ENCODE measurements at places on chromosomes 11 and 22.
A peak's percentile ranks its signal among the peaks of the same experiment; 100 is the strongest.

- DNase-seq: no peak
Measured at GRCh38 chr11:77866336-77866735, 45.4 kb downstream of the AAMDC start.

DNA sequence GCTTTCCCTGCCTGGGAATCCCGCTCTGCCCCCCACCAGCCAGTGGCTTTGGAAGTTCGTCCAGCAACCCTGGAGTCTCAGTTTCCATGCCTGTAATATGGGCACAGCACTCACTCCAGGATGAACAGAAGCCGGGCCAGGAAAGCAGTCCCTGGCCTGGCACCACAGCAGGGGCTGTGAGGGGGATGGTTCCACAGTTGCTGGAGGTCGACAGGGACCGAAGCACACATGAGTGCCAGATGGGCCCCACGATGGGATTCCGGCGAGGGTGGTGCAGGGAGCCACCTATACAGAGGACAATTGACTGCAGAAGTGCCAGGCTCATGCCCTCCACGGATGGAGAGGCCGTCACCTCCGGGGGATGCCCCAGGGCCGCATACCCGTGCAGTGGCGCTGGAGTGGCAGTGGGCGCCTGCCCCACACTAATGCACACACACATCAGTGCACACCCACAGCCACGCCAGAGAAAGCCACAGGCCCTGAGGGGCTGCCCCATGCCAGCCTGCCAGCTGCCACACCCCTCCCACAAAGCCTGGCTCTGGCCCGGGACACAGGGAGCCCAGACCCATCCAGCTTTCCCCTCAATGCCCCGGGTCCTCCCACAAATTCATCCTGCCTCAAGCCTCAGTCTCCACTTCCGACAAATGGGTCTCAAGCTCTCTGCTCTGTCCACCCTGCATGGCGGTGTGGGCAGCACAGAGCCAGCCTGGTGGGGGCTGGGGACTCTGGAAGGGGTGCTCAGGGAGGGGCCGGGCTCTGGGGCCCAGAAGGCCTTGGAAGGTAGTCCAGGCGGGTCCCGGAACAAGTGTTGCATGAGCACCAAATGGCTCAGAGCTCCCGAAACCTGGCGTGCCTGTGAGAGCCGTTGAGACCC is 9.7 kb downstream of the ASCL2 start:
- DNase-seq: no peak

DNA sequence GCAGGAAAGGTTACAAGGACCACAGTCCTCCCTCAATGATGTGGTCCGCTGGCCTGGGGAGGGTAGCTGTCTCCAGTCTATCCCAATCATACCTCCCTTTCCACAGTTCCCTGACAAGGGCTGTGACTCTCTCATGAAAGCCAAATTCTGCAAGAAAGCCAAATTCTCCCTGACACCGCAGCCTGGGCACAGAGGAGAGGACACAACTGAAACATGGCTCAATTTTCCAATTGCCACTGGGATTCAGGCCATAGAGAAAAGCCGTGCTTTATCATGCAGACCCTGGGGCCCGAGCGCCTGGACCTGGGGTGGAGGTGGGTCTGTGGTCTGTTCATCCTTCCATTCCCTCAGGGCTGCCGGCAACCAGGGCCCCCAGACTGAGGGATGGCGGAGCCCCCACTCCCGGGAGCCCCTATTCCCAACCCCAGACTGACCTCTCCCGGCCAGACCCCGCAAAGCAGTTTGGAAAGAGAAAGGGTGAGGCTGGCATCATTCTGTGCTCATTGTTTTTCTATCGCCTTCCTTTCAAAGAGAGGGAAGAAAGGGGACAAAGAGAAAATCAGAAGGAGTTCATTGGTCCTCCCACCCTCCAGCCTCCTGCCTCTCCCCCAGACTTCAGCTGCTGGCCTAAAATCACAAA is 239.5 kb downstream of the BUD13 start:
- DNase-seq: no peak

DNA sequence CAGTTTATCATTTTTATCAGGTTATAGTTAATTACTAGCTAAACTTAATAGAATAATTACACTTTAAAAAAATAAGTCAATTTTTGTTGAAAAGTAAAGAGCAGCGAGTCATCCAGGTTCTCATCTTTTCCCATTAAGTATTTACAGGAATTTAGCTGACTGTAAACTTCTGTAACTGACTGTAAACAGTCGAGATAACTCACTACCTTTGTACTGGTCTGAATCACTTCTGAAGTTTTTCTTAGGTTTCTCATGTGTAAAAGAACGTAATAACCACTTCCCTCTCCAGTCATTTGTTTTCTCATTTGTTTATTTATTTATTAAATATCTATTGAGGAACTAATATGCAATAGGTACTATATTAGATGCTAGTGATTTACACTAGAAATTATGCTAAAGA is 270.8 kb downstream of the DYNC2H1 start:
- no peak for DNase-seq

DNA sequence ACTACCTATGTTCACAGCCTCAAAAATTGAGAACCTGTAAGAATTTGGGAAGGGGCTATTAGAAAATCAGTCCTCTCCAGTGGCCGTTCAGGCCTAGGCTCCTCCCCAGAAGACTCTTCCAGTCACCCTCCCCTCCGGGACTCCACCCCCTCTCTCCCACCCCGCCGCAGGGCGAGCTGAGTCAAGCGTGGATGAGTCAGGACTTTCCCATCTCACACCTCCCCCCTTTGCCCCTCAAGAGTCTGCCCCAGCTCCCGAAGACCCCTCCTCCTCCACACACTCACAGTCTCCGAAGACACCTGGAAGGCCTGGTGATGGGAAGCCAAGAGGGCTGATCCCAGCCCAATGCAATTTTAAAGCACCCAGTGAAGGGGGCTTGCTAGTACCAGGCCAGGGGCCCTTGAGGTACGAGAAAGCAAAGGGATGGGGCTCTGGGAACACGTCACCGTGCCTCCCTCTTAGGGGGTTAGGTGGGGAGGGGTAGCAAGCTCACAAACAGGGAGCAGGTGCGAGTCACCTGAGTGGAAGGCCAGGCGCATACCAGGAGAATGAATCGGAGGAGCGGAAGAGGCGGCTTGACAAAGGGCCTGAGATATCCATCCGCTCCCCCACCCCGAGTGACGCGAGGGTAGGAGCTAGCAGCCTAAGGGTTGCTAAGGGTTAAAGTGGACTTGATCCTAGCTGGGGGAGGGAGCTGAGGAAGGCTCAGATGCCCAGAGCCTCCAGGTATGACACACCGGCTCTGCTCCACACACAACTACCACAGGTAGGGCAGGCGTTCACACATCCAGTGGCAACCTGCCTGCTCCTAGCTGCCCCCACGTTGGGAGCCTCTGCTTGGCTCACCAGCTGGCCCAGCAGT is 13.6 kb downstream of the BCL9L start:
- DNase-seq: peak; percentile 91

DNA sequence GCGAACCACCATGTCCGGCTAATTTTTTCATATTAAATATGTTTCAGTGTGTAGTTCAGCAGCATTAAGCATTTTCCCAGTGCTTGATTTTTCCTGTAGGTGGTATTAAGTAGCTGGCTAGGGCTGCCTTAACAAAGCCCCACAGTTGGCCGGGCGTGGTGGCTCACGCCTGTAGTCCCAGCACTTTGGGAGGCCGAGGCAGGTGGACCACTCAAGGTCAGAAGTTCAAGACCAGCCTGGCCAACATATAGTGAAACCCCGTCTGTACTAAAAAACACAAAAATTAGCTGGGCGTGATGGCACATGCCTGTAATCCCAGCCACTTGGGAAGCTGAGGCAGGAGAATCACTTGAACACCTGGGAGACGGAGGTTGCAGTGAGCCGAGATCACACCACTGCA is 33.5 kb upstream of the TOLLIP start:
- DNase-seq: no peak

- no peak for DNase-seq
Measured at GRCh38 chr22:45096256-45096907, 67.3 kb upstream of the NUP50 start.

DNA sequence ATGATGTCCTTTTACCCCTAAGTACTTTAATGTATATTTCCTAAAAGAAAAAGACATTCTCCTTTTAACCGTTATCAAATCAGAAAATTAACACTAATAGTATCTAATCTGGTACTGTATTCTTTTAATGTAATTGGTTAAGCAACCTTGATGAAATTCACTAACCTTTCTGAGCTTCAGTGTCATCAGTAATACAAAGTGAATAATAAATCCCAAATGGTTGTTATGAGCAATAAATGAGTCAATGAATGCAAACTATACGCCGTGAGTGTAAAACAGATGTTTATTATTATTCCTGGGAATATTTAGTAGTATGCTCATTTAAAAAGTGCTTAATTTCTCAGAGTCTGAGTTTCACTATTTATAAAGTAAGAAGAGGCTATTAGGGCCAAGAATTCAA is 21.5 kb downstream of the UEVLD start:
- no peak for DNase-seq

DNA sequence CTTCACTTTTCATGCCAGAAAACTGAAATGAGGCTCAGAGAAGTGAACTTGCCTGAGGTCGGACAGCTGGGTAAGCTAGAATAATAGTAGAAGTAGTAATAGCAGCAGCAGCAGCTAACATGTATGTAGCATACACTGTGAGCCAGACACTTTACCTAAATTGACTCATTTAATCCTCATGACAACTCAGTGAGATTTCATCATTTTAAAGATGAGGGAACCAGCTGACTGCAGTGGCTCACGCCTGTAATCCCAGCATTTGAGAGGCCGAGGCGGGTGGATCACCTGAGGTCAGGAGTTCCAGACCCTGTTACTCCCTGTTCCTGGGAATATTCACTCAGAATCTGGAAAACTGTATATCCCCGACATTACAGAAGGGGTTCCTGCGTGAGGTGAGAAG is 154.5 kb downstream of the DBX1 start:
- DNase-seq: no peak

DNA sequence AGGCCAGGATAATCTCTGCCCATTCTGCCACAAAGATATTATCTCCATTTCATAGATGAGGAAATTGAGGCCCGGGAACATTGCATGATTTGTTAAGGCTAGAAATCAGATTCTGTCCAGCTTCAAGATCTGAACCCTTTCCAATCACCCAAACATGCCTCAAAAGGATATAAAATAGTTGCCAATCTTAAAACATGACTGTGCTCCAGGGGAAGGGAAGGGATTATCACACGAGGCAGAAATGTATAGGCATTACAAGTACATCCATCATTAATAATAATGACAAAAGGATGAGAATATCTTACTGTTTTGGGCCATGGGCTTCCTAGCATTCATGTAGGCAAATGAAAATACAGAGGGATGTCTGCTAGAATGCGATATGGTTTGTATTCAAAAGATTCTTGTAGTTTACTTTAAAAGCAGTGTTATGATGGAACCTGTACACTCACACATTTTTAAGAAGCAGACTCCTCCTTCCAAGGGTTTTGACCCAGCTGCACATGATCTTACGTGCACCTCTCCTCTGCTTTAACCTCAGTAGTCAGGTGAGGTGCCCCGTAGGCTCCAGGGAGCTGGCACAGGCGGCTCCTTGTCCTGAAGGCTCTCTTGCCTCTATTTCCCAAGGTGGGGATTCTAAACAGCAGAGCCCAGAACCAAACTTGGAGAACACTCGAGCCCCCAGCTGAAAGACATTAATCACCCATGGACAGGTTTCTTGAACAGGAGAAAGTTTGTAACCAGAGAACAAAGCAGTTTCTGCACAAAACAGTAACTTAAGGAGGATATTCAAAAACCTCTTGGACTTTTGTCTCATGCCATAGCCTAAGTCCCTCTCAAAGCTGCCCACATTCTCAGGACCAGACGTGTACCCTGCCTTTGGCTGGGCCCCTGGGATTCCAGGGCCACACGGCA is 36.0 kb downstream of the PARVA start:
- no peak for DNase-seq

- DNase-seq: no peak
Measured at GRCh38 chr11:81005595-81005994, 1564.8 kb upstream of the TENM4 start.

DNA sequence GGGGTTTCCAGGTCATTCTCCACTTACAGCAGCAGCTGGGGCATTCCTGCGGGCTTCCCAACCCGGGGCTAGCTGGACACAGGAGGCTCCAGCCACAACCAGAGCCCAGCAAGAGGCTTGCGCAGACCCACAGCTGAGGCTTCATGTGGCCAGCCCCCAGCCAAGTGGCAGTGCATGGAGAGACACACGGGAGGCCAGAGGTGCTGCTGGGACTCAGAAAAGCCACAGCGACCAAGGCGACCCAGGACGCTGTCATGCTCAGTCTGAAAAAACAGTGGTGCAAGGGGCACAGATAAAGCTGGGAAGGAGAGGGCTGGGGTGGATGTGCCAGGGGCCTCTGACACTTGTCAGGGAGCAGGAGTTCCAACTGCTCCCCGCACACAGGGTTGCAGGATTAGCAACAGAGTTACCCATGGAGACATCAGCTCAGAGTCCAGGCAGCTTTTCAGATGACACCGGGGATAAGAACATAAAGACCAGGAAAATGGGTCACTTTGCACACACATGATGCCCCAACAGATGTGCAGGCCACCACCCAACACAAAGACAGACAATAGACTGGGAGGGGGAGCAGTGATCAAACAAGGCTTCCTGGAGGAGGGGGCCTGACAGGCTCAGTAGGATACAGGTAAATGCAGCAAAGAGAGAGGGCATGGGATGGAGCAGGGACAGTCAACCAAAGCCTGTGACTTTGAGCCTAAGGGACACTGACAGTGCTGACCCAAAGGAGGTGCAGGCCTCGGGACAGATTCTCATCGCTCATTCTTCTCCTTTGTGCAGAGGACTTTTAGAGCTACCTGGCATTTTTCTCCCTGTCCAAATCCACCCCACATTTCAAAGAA is 6.9 kb upstream of the NEAT1 start:
- peak; percentile 43 for DNase-seq

- no peak for DNase-seq
Measured at GRCh38 chr22:23781065-23781464, 5.7 kb upstream of the SMARCB1 start.

GRCh38 chr11:95296621-95297025 is 65.6 kb upstream of the SESN3 start:
- no peak for DNase-seq

- DNase-seq: no peak
Measured at GRCh38 chr11:17505146-17505545, 28.5 kb upstream of the ABCC8 start.

DNA sequence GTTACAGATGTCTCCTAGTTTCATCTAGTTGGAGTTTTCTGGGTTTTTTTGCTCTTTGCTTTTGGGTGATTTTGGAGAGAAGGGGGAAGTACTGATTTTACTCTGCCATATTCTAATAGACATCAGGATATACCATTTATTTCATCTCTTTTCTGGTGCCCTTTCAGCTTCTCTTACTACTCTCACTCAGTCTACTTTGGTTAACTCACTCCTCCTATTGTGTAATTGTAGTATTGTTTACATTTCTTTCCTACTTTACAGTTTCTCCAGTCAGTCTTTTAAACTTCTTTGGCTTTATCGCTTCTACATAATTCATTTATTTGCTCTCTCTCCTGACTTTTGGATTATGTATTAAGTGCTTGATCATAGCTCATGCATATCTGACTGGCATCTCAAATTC is 6.5 kb downstream of the ANKRD42 start:
- DNase-seq: no peak

GRCh38 chr11:15941206-15941770 is 415.1 kb downstream of the SOX6 start:
- DNase-seq: peak; percentile 80

GRCh38 chr22:43077121-43077877 is 11.9 kb downstream of the TTLL1 start:
- no peak for DNase-seq
